ENCODE measurements at places on chromosomes 11 and 22.

- DNase-seq, result peak; percentile 49
These were observed 2.4 kb downstream of the CAPN1 start for GRCh38 chr11:65184146-65184545.

DNA sequence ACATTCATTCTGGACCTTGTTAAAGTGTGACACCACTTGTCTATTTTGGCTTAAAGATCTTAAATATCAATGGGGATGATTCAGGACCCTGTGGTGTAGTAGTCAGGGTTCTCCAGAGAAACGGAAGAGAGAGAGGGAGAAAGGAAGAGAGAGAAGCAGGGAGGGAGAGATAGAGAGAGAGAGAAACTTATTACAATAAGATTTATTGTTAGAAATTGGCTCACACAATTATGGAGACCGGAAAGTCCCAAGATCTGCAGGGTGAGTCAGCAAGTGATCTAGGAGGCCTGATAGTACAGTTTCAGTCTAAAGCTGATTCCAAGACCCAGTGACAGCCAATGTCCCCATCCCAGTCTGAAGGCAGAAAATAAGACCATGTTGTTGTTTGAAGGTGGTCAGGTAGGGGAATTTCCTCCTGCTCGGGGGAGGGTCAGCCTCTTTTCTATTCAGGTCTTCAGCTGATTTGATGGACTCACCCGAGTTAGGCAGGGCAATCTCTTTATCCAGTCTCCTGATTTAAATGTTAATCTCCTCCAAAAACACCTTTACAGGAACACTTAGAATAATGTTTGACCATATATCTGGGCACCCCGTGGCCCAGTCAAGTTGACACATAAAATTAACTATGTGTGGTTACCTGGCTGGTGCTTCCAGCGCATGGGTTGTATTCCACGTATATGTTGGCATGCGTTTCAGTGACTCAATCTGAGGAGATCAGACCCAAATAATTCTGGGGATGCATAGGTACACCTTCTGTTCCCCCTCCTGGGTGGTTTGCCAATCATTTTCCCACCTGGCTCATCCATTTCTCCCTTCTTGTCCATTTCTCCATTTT is 1350.5 kb downstream of the TBC1D22A start:
- no peak for DNase-seq

- DNase-seq, result no peak
These were observed 3.3 kb downstream of the TECTA start for GRCh38 chr11:121104312-121104762.

DNA sequence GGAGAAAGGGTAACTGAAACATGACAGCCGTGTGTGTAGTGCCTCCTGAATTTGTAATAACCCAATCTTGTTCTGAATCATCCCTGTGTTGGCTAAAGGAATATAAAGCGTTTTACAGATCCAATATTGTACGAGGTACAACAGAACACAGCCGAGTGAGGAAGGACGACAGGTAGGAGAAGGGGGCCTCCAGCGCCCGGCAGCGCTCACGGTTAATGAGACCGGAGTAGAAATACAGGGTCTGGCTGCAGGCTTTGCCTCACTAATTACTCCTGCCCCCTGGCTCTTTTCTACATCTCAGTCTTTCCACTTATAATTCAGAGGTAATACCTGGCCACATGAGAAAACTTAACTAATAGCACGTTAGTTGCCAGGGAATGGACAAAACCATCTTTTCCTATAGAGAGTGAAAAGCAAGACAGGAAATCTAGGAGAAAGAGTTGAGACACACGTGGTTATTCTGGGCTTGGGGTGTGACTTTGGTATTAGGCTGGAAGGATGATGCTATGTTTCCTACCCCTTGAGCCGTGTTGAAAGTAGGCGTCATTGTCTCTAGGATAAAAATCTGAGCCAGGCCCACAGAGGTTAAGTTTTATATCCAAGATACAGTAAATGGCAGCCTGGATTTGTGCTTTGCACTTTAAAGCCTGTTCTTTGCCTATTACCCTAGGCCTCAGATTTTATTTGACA is 54.1 kb downstream of the GRIK4 start:
- no peak for DNase-seq

GRCh38 chr11:118608360-118609227 is 1.2 kb downstream of the PHLDB1 start:
- peak; percentile 45 for DNase-seq

DNA sequence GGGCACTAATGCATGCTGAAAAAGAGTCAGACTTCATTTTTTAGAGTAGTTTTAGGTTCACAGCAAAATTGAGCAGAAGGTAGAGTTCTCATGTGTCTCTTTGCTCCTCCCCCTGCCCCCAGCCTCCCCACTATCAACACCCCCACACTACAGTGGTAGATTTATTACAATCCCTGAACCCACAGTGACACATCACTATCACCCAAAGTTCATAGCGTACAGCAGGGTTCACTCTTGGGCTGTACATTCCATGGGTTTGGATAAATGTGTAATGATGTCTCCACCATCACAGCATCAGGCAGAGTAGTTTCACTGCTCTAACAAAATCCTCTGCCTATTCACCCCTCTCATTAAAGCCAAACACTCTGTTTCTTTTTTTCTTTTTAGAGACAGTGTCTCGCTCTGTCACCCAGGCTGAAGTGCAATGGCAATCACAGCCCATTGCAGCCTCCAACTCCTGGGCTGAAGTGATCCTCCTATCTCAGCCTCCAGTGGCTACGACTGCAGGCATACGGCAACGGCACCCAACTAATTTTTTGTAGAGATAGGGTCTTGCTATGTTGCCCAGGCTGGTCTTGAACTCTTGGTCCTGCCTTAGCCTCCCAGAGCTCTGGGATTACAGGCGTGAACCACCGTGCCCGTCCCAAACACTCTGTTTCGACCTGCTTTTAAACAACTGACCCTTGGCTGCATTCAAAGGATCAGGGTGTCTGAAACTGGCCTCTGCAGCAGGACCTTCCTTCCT is 4.1 kb downstream of the BEST1 start:
- no peak for DNase-seq

All from nephron progenitor cell (in vitro differentiated cells).